ENCODE measurements at places on chromosomes 1 and 21.

GRCh38 chr1:184881941-184882913 lies 92.1 kb downstream of the NIBAN1 start:
- no peak for DNase-seq

GRCh38 chr1:170261669-170262068 lies 115.9 kb downstream of the NTMT2 start:
- no peak for DNase-seq

DNA sequence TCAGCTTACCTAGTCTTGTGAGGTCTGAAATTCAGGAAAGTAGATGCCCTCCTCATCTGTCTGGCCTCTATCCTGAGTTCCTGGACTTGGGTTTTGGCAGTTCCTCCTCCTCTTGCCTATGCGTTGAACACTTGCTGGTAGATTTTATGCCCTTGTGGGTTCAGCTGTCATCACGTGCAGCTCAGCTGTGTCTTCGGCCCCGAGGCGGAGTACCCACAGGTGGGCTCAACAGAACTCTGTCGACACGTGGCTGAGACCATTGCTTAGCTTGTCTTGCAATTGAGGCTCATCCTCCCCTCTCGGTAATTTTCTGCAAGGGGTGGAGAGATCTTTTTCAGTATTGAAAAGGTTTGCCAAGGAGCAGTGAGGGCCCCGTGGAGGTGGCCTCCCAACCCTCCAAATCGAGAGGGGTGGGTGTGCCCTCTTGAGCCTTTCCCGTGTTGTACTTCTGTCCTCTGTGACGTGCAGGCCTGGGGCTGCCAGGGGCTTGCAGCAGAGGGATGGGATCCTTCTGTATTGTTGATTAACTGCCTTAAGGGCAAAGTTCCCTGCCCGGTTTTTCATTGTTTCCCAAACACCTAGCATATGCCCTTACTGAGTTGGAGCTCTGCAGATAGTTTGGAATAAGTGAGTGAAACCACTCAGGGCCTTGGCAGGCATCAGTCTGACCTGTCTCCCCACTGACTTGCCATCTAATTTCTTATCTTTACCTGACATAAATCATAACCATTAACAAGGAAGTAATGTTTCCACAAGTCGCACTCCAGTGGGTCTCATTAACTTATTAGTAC lies 2.9 kb downstream of the CENPS start:
- DNase-seq, result no peak

DNA sequence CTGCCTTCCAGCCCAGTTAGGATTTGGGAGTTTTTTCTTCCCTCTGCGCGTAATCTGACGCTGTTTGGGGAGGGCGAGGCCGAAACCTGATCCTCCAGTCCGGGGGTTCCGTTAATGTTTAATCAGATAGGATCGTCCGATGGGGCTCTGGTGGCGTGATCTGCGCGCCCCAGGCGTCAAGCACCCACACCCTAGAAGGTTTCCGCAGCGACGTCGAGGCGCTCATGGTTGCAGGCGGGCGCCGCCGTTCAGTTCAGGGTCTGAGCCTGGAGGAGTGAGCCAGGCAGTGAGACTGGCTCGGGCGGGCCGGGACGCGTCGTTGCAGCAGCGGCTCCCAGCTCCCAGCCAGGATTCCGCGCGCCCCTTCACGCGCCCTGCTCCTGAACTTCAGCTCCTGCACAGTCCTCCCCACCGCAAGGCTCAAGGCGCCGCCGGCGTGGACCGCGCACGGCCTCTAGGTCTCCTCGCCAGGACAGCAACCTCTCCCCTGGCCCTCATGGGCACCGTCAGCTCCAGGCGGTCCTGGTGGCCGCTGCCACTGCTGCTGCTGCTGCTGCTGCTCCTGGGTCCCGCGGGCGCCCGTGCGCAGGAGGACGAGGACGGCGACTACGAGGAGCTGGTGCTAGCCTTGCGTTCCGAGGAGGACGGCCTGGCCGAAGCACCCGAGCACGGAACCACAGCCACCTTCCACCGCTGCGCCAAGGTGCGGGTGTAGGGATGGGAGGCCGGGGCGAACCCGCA lies at the start of gene PCSK9:
PCSK9 (plus strand) TSS at position 207 of the 741 bp plus-strand sequence; CDS start at position 497, 290 bp downstream.
- DNase-seq, result peak; percentile 77

- no peak for DNase-seq
Measured at GRCh38 chr1:210688512-210689234, 360.0 kb downstream of the HHAT start.

- no peak for DNase-seq
Measured at GRCh38 chr1:9269721-9270120, 23.0 kb upstream of the SPSB1 start.

- DNase-seq, result no peak
Measured at GRCh38 chr1:27455139-27455811, 34.7 kb downstream of the WASF2 start.

DNA sequence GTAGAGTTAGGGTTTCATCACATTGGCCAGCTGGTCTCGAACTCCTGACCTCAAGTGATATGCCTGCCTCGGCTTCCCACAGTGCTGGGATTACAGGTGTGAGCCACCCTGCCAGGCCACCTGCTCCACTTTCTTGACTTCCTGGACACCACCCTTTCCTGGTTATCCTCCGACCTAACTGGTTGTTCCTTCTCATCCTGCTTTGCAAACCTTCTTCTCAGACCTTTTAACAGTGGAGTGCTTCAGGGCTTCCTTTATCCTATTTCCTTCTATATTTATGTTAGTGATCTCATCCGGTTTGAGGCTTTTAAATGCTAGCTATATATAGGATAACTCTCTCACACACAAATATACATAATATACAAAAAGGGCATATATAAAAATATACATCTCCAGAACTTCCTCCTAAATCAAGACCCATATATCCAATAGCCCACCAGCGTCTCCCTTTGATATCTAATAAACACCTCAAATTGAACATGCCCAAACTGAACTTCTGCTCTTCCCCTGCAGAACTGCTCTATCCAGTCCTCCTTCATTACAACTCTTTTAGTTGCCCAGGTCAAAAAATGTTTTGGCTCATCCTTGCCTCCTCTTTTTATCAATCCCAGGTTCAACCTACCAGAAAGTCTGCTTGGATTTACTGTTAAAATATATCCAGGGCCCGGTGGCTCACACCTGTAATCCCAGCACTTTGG lies 19.5 kb upstream of the UQCRHL start:
- DNase-seq, result no peak

- no peak for DNase-seq
Measured at GRCh38 chr1:240134596-240134995, 42.9 kb downstream of the FMN2 start.

DNA sequence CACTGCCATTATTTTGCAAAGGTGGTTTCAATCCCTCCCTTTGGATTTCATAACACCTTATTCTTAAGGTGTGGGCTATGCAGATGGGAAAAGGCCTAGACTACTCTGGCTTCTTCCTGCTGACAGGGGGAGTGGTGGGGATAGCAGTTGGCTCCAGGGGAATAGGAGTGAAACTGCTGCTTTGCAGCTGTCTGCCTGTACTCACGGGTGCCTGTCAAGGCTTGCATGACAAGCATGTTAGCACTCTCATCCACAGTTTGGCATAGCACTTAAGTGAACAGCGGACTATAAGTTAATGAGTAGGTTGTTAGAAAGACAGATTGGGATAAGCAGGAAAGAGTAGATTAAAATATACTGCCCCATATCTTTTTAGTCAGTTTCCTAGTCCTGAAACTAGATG lies 287.5 kb upstream of the DAB1 start:
- no peak for DNase-seq

DNA sequence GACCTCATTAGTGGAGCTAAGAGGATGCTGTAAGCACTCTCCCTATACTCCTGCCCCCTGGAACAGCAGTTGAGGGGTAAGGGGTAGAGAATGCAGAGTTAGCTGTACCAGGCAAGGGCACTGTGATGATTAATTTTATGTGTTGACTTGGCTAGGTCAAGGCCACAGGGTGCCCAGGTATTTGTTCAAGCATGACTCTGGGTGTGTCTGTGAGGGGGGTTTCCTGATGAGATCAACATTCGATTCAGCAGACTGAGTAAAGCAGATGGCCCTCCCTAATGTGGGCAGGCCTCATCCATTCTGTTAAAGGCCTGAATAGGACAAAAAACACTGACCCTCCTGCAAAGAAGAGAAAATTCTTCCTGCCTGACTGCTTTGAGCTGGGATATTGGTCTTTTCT lies 110.8 kb downstream of the KCND3 start:
- DNase-seq, result no peak

- DNase-seq, result no peak
Measured at GRCh38 chr1:86619313-86619712, 72.4 kb downstream of the CLCA4 start.

DNA sequence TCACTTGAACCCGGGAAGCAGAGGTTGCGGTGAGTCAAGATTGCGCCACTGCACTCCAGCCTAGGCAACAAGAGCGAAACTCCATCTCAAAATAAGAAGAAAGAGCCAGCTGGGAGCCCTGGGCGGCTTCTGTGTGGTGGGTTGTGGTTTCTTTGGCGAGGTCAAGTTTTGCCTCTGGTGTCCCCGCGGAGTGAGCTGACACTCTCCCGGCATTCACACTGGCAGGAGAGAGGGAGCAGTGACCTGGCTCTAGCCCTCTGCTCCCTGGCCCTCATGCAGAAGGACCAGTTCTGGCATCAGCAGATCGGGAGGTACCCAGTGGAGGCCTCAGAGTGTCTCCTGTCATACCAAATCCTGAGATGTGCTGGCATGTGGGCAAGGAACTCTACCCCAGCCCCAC lies 81.0 kb upstream of the VAMP3 start:
- DNase-seq, result no peak

DNA sequence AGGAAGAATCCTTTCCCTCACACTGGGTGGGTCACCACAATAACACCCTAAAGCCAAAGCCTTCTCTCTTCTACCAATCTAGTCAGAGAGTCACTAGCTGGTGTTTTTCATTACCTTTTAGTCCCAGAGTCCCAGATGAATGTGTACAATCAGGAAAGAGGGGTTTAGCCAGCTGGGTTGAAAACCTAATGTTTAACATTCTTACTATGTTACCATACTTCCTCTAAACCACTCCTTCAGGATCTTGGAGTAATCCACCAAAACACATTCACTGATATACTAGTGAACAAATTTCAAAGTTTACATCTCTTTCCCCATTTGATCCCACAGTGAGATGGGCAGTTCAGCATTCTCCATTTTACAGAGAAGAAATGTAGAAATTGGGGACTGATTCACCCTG lies 9.7 kb downstream of the LPAR3 start:
- no peak for DNase-seq

GRCh38 chr21:33374080-33374449 lies 29.1 kb upstream of the IFNGR2 start:
- DNase-seq, result no peak

DNA sequence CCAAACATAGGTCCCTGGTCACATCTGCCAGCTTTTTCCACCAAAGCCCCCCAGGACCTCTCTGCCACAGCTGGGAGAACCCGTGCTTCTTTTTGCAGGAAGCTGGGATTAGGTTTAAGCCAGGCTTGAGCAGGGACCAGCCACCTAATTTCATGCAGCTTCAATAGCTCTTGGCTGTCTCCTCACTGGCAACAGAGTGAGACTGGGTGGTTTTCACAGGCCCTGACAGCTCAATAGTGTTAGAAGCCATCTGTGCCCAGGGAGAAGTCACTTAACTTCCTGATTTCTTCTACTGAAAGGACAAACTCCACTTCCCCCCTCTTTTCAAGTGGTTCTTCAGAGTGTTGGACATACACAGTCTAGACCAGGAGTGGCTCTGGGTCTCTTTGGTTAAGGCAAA lies 20.4 kb upstream of the SRSF4 start:
- no peak for DNase-seq

DNA sequence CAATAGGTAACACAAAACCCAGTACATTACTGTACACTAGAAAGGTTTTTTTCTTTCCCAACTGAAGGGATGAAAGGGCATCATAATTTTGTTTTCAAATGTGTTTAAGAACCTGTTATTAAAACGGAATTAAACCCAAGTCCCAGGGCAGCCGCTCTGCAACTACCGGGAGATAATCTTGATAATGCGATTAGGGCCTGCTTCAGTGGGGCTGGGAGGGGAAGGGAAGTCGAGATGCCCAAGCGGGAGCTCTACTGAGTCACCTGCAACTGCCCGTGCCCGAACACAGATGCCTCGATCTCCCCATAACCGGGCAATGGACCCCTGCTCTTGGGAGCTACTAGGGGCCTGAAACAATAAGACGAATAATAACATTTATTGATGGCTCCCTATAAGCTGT lies 61.4 kb downstream of the KAZN start:
- DNase-seq, result no peak

DNA sequence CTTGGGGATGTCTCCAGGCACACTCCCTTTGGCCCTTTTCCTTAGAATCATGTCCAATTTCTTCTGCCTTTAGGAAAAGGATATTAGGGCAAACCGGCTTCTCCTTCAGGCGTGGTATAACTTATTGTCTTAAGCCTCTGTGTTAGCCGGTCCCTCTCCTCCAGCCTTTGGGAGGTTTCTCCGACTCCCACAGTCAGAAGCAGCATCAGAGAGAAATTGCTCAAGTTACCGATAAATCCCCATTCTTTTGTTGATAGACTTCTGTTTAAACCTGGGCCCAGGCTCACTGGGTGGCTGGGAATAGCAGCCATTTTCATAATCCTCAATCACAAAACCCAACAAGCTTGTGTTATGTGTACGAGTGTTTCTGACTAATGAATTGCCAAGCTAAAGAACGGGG lies 85.4 kb upstream of the KAZN start:
- no peak for DNase-seq

GRCh38 chr1:153371231-153371630 lies 4.2 kb downstream of the S100A12 start:
- DNase-seq, result no peak

- no peak for DNase-seq
Measured at GRCh38 chr1:6005276-6005917, 13.2 kb upstream of the NPHP4 start.

- DNase-seq, result no peak
Measured at GRCh38 chr21:32955311-32956060, 70.2 kb upstream of the OLIG2 start.

- no peak for DNase-seq
Measured at GRCh38 chr1:183812686-183813569, 8.0 kb downstream of the RGL1 start.

GRCh38 chr1:242225767-242226573 lies 227.1 kb upstream of the MAP1LC3C start:
- no peak for DNase-seq

GRCh38 chr1:82697965-82698364 lies 897.2 kb downstream of the ADGRL2 start:
- DNase-seq, result no peak

DNA sequence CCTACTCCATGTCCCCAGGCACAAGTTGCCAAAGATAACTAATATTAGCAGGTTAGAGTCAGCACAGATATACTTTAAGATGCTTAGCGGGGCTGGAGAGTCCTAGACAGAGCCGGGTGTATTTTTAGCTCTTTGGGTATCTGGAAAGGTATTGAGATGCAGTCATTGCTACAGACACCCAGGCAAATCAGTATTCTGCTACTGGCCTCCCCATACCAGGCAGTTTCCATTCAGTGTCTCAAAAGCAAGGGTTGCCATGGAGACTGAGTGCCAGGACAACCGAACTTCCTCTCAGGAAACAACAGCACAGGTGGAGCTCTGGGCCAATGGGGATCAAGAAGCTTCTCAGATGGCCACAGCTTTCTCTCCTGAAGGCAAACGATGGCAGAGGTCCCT lies 45.3 kb downstream of the KCNC4 start:
- peak; percentile 23 for DNase-seq

DNA sequence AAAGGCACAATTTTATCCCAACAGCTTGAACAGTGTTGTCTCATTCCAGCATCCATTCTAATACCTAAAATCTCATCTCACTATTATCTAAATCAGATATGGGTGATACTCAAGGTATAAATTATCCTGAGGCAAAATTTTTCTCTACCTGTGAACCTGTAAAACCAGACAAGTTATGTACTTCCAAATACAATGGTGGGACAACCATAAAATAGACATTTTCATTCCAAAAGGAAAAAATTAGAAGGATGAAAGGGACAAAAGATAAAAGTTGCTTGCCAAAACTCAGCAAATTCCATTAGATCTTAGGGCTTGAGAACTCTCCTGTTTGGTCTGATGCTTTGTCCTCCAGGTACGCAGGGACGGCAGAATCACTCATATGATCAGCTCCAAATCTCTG lies 650.5 kb downstream of the ADGRL2 start:
- no peak for DNase-seq
